NCI-H1436 treated with DMSO at 0.1 percent for 48 hours (cell line): ENCODE measurements at places on chromosomes 5 and 9.

- no peak for DNase-seq
Observed at GRCh38 chr5:179858241-179858585, 404 bp downstream of the MRNIP start.

GRCh38 chr9:81558091-81558830 is 131.1 kb downstream of the TLE1 start:
- DNase-seq = no peak

- no peak for DNase-seq
Observed at GRCh38 chr5:38265546-38266179, 7.3 kb downstream of the EGFLAM start.

GRCh38 chr5:80109646-80110478 is 74.7 kb downstream of the THBS4 start:
- DNase-seq = no peak

- no peak for DNase-seq
Observed at GRCh38 chr5:122730037-122730436, 44.8 kb upstream of the SNX2 start.

DNA sequence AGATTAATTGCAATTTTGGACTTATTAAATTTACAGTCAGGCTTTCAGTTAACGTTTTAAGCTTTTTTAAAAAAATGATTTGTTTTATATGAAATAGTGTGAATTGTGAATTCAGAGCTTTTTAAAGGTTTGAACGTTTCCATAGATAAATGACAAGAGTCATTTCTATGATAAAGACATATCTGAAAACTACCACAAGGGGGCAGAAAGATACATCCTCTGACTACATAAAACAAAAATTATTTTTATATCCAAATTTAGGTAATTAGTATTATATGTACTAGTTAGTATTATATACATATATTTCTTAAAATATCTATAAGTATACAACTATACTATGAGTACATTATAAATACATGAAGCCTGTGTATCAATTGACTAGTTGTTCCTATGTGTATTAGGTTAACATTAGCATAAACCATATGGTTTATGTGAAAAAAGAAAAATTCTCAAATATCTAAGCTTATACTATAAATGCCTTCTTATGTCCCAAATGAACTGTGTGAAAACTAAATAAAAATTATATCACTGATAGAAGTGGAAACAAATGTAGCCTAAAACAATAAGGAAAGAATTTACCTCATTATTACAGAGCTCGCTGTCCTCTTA is 155.2 kb downstream of the MEF2C start:
- no peak for DNase-seq

DNA sequence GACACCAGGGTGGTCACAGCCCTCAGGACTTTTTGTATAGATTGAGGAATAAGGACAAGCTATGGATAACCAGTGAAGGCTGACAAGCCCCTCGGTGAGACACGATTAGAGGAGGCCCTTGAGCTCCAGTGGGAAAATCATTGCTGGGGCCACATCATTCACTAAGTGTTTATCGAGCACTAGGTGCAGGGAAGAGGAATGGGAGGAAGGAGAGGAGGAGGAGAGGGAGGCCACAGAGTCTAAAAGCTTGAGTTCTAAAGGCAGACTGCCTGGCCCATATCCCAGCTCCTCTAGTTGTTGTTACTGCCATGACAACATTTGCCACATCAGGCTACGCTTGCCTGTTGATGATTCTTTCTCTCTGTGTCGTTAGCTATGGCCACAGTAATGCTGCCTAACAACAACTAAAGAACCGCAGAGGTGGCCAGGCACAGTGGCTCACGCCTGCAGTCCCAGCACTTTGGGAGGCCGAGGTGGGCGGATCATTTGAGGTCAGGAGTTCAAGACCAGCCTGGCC is 37.6 kb downstream of the NKX2-5 start:
- no peak for DNase-seq

DNA sequence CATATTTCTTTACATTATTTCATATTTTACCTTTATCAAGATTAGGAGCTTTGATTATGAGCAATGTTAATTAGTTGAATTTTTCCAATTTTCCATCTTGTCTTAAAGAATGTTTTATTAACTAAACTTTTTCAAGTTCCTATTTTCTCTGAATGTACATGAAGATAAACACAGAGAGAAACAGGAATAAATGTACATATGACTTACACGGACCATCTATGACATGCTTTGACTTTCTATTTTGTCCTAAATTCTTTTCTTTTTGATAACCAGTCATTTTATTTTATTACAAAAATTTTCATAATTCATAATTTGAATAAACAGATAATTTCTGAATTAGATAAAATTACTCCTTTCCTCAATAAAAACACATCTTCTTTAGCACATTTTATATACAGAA is 1038.8 kb upstream of the ARRDC3 start:
- DNase-seq = no peak

DNA sequence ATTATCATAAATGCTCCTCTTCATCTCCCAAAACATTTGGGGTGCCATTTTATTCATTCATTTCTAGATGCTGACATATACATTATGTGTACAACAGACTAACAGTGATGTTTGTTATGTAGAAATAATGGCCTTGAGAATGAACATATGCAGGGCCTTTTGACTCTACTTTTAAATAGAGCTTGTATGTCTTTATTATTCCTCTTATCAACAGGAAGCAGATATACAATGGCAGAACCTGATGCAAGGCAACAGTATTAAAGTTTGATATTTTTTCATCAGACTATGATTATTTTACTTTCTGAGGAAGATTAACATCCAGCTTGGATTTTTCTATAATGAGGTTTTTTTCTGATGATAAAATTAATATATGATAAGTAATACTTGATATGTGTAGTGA is 44.1 kb downstream of the SNX18 start:
- no peak for DNase-seq

DNA sequence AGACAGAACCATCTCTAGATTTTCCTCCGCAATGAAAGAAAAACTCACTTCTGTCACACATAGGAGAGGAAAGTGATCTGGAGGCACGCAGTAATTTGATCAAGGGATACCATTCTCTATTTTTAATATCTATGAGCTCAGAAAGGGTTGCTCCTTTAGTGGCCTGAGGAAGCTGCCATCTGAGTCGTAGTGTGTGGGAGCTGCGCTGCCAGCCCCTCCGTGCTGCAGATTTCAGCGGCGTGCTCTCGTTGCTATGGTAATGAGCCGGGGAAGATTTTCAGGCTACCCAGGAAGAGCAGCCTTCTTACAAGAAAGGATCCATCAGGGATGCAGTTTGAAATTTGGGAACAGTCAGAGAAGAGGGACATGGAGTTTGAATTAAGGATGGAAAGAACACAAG is 17.1 kb upstream of the GOLM1 start:
- DNase-seq = no peak

DNA sequence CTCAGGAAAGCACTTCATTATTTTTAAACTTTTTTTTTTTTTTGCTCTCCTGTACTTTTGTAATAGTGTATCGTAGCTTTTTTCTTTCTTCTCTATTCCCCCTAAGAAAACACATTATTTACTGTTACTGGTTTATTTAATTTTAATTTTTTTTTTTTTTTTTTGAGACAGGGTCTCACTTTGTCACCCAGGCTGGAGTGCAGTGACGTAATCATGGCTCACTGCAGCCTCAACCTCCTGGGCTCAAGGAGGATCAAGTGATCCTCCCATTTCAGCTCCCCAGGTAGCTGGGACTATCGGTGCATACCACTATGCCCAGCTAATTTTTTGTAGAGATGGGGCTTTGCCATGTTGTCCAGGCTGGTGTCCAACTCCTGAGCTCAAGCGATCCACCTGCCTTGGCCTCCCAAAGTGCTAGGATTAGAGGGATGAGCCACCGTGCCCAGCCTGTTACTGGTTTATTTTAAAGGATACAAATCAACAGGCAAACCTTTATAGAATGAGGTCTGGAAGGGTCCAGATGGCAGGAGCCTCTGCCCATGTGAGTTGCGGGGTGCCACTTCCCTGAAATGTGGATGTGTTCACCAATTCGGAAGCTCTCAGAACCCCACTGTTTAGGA is 49.0 kb upstream of the TNFSF15 start:
- DNase-seq = no peak

GRCh38 chr9:121651295-121652020 is at the start of gene DAB2IP:
Gene DAB2IP, plus strand, starts transcription at chr9:121651634. Its CDS starts 142 bp downstream, at chr9:121651776.
- DNase-seq = no peak

DNA sequence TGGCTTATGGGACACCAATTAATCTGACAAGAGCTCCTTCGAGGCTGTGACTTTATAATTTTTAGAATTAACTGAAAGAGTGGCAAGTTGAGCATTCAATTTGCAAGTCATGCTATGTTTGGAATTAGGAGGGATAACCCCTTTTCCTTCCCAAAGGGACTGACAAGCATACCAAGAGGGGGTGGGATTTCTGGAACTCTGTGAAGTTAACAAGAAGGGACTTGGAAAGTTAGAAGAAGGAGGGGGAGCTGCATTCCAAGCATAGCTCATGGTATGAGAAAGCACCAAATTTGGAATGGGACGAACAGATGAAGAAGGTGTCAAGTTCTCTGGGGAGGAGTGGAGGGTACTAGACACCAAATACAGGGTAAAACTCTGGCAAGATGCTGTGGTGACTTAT is 8.9 kb upstream of the PALM2AKAP2 start:
- DNase-seq = no peak

DNA sequence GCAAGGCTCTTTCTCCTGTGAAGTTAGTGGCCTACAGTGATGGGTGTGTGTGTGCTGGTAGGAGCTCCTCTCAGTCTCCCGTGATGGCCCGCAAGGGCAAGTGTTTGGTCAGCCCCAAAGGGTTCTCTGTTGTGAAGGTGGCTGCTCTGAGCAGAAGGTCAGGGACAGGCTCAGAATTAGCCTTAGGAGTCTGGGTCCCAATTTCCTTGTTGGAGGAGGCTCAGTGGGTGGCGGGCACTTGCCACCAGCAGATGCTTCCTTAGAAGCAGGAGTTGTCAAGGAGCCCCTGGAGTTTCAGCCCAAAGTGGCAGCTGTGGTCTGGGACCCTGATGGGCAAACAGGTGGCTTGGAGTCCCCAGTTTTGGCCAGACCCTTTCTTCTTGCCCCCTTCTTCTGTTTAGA is 154.4 kb downstream of the MACROH2A1 start:
- no peak for DNase-seq

GRCh38 chr5:34913072-34913471 is 2.2 kb downstream of the RAD1 start:
- no peak for DNase-seq

- DNase-seq = no peak
Observed at GRCh38 chr9:96844040-96844439, 10.3 kb downstream of the ZNF782 start.

DNA sequence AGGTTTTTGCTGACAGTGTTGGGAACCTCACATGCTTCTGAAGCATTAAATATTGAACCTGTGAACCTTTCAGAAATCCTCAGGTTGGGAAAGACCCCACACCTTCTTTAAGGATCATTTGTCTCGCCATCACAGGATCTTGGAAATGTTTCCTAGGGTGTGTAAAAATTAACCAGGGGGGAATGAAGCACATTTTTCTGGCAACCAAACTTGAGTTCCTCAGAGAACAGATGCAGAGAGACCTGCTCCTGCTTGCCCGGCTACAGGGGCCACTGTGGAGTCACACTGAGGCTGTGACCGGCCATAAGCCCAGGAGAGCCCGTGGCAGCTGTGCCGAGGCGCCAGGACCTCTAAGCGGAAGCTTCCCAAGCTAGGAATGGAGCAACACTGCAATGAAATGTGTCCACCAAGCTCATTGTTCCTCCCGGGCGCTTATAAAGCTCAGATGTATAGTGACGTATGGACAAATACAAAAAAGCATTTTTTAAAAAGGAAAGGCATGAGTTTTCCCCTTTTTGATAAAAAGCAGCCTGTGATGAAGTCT is 7.7 kb downstream of the CXCL14 start:
- no peak for DNase-seq

DNA sequence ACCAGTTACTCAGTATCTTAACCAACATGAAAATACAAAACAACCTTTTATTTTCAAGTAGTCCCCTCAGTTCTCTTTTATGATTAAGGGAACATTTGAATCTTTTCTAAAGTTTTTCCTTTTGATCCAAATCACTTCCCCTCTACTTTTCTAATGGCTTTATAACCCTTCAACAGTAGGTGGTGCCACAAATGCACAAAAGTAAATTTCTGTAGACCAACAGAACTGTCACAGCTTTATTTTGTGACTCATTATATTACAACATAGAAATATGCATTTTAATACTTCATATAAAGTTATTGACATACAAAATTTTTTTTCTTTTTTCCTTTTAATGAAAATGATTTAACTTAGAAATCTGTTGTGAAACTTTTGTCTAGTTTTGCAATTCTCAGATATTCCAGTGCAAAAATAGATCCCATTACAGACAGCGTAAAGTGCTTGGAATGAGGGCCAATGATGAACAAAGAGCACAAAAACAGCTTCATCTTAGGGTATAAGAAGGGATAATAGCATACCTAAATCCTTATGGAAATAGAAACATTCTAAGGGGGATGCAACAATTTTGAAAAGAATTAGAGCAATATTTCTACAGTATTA is 17.0 kb downstream of the NIPSNAP3B start:
- DNase-seq = no peak

DNA sequence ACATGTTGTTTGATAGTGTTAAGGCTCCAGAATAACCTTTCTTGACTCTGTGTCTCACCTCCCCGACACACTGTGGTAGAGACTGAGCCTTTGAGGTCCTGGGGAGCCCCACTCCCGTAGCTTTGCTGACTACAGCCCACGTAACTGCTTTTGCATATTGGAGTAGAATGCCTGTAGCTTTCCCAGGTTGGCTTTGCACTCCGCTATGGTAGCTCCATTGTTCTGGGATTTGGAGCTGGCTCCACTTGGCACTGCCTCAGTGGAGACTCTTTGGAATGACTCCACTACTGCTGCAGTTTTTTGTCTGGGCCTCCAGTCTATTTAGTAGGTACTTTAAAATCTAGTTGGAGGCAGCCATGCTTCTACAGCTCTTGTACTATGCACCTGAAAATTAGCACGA is 56.2 kb upstream of the ANXA1 start:
- no peak for DNase-seq

- DNase-seq = no peak
Observed at GRCh38 chr5:172740428-172741205, 30.4 kb downstream of the DUSP1 start.

GRCh38 chr9:133101356-133102189 is 19.5 kb downstream of the RALGDS start:
- DNase-seq = no peak

DNA sequence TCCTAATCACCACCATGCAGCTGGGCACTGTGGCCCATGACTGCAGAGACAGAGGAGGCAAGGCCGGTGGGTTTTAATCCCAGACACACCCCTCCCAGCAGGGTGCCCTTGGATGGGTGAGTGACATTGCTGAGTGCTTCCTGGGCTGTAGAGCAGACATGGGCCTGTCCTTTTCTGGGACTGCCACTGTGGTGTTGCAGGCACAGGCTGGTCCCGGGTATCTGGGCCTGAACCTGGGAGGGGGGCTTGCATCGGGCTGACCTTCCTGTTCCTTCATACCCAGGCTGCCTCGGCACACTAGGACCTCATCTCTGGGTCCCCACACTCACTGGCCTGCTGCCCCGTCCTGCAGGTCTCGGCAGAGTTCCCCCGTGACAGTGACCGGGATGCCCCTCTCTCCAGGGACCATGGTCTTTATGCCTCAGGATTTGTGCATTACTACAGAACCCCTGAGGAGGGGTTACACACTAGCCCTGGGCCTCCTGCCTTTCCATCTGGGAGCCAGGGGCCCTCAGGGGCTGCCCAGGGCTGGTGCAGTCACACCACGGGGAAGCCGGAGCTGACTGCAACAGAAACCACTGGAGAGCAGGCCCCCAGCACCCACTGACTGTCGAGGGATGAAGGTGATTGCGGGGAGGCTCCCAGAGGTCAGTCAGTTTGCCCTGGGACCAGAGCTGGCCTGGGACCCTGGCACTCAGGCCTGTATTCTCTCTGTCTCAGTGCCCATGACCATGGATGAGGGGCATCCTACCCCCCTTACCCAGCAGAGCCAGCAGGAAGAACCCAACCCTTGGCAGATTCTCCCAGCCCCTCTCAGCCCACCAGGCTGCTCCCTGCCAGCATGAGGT is 8.9 kb upstream of the SLC25A48 start:
- DNase-seq = no peak
